ENCODE measurements at places on chromosomes 5 and 9. TPM values are rescaled to one million over a fixed set of nuclear protein-coding genes. Genes with fewer than 3 reads are reported as not detected.
A peak's percentile ranks its signal among the peaks of the same experiment; 100 is the strongest.

GRCh38 chr5:140311011-140311467 is 8.1 kb upstream of the PFDN1 start:
- H3K36me3 ChIP-seq: no peaks in the 10 kb centered on the region
- DNase-seq: no peak
- peak overlapping the region; percentile 76 for H3K27ac ChIP-seq
- peaks cover 28% of the 10 kb centered on the region for H3K4me1 ChIP-seq

NTMT1 gene
- total RNA-seq: 51.2 TPM

GRCh38 chr5:138770291-138770690 is 17.1 kb downstream of the CTNNA1 start:
- H3K27me3 ChIP-seq: no peaks in the 10 kb centered on the region
- H3K27ac ChIP-seq: no peak overlapping the region
- DNase-seq: no peak
- H3K4me1 ChIP-seq: peaks cover 19% of the 10 kb centered on the region

GRCh38 chr9:124202447-124202971 is 55.2 kb upstream of the NEK6 start:
- no peaks in the 10 kb centered on the region for H3K36me3 ChIP-seq
- H3K27ac ChIP-seq: no peak overlapping the region
- H3K4me1 ChIP-seq: no peaks in the 10 kb centered on the region
- H3K4me3 ChIP-seq: no peak overlapping the region

- no peaks in the 10 kb centered on the region for H3K4me1 ChIP-seq
- H3K4me3 ChIP-seq: no peak overlapping the region
- H3K27ac ChIP-seq: no peak overlapping the region
- DNase-seq: no peak
These were observed 73.6 kb upstream of the SUSD1 start for GRCh38 chr9:112248722-112249121.

DNA sequence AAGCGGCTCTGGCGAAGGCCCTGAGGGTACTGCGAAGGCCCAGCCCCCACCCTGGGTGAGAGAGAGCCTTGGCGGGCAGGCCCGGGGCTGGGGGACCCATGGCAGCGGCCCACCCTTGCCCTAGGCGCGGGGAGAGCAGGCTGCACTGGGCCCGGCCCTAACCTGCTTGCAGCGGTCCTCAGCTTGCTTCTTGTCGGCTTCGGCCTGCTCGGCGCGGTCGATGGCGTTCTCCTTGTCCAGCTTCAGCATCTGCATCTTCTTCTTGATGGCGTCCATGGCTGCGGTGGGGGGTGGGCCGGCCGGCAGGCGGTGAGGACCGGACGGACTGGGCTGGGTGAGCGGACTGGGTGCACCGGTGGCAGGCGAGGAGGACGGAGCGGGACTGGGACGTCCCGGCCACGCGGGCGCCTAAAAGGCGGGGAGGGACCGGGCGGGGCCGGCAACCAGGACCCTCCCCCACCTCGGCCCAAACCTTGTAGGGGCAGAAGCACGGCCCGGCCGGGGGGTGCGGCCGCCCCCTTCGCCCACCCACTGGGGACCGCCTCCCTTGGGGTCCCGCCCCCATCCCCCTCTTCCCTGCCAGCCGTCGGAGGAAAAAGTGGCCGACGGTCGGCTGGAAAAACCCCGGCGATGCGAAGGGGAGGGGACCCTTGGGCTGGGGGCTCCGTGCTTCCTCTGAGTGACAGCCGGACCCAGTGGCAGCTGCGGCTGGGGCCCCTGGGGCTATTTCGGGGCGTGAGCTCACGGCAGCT is at the start of gene TPM2:
TSS of gene TPM2 (minus strand) at position 384 of the 752 bp plus-strand sequence. CDS start at position 276, 108 bp downstream.
- peak within 1 kb of the TSS; percentile 99 for H3K27ac ChIP-seq
- peak; percentile 78 for DNase-seq
- peaks cover 11% of the 10 kb centered on the region for H3K36me3 ChIP-seq
- H3K4me3 ChIP-seq: peak within 1 kb of the TSS; percentile 77

ADAMTS16 gene
- not detected for total RNA-seq

GLIPR2 gene
- 4.1 TPM for total RNA-seq

- no peaks in the 10 kb centered on the region for H3K36me3 ChIP-seq
- no peak overlapping the region for H3K27ac ChIP-seq
- DNase-seq: no peak
- H3K27me3 ChIP-seq: no peaks in the 10 kb centered on the region
- no peaks in the 10 kb centered on the region for H3K4me1 ChIP-seq
These were observed 35.1 kb downstream of the GOLM1 start for GRCh38 chr9:86064220-86064619.

- H3K4me1 ChIP-seq: no peaks in the 10 kb centered on the region
- H3K27ac ChIP-seq: no peak overlapping the region
- H3K36me3 ChIP-seq: no peaks in the 10 kb centered on the region
- no peak for DNase-seq
These were observed 13.5 kb downstream of the TBC1D9B start for GRCh38 chr5:179893958-179894895.

RELL2 gene
- total RNA-seq: 0.16 TPM

GRCh38 chr9:37149666-37150308 is 29.4 kb downstream of the ZCCHC7 start:
- no peak overlapping the region for H3K27ac ChIP-seq
- no peak for DNase-seq
- H3K4me3 ChIP-seq: no peak overlapping the region
- H3K36me3 ChIP-seq: peaks cover 13% of the 10 kb centered on the region
- H3K4me1 ChIP-seq: no peaks in the 10 kb centered on the region
- H3K27me3 ChIP-seq: no peaks in the 10 kb centered on the region

C7 gene
- 3.5 TPM for total RNA-seq

DOLK gene
- total RNA-seq: 6.7 TPM

SLC28A3 gene
- not detected for total RNA-seq

DNA sequence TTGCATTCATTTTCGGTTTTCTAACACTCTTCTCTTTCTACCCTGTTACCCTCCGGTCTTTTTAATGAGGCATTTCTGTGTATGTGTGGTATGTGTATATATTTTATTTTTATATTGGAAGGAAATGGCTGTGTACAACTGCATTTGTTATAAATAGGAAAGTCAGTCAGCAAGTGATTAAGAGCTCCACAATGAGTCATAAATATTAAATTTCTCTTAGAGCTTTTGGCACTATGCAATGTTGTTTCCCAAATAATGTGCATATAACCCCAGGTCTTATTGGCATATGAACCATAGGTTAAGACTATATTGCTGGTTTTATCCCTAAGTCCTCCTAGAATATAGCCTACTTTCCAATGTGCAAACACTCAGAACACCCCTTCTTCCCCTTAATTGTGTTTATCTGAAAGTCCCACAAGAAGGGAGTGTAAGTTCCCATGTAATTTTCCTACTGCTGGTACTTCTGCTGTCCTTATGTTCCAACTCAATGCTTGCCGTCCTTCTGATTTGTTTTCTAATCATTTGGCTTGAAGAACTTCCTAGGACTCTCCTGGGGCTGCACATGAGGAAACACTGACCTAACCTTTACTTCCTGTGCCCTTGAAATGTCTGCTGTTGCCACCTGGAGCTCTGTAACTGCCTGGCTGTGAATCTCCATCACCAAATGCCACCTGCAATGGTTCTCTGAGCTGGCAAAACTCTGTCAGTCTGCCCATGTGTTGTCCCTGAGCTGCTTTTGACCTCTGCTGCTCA is 65.5 kb upstream of the PCSK5 start:
- no peak overlapping the region for H3K4me3 ChIP-seq
- H3K36me3 ChIP-seq: no peaks in the 10 kb centered on the region
- no peak for DNase-seq
- peaks cover 6% of the 10 kb centered on the region for H3K4me1 ChIP-seq
- no peaks in the 10 kb centered on the region for H3K27me3 ChIP-seq

OR1J1 gene
- total RNA-seq: not detected

LOX gene
- 1.1 TPM for total RNA-seq

DNA sequence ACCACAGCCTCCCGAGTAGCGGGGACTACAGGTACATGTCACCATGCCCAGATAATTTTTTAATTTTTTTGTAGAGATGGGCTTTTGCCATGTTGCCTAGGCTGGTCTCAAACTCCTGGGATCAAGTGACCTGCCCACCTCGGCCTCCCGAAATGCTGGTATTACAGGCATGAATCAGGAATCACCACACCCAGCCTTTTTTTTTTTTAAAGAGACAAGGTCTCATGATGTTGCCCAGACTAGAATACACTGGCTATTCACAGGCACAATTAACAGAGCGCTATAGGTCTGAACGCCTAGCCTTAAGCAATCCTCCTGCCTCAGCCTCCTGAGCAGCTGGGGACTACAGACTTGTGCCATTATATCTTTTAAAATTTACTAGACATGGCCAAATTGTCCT is 36.1 kb downstream of the GEMIN5 start:
- DNase-seq: no peak
- no peak overlapping the region for H3K27ac ChIP-seq
- peaks cover 6% of the 10 kb centered on the region for H3K36me3 ChIP-seq
- H3K4me1 ChIP-seq: no peaks in the 10 kb centered on the region
- no peak overlapping the region for H3K4me3 ChIP-seq
